ENCODE measurements at places on chromosomes 6 and 20. TPM values are rescaled to one million over a fixed set of nuclear protein-coding genes. Genes with fewer than 3 reads are reported as not detected.

The TDRD6 gene
- 0.20 TPM for total RNA-seq

The FYN gene
- total RNA-seq = 16.0 TPM

The PTCHD4 gene
- 0.12 TPM for total RNA-seq

The NMBR gene
- total RNA-seq = not detected

The GHRH gene
- not detected for total RNA-seq

The GPX5 gene
- not detected for total RNA-seq

GRCh38 chr6:88914180-88914579 lies 49.2 kb downstream of the RNGTT start:
- no peak for DNase-seq

- no peak for DNase-seq
Observed at GRCh38 chr6:86331919-86332318, 605.4 kb upstream of the HTR1E start.

GRCh38 chr6:107079429-107079828 lies 35.9 kb downstream of the BEND3 start:
- DNase-seq = no peak

DNA sequence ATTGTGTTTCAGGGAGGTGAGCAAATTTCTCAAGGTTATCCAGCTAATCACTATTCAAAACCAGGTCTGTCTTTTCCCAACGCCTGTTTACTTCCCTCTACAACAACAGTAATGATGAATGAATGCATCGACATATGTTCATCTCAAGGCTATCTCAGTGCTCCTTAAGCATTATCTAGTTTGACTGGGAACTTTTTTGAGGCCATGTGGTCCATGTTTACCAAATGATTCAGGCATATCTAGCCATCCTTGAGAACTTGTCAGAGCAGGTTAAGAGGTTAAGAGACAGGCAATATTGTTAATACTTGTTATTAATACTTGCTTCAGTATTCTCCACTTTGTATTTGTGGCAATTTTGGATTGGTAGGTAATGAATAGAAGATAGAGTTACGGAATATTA lies 1038.4 kb upstream of the FLRT3 start:
- no peak for DNase-seq

DNA sequence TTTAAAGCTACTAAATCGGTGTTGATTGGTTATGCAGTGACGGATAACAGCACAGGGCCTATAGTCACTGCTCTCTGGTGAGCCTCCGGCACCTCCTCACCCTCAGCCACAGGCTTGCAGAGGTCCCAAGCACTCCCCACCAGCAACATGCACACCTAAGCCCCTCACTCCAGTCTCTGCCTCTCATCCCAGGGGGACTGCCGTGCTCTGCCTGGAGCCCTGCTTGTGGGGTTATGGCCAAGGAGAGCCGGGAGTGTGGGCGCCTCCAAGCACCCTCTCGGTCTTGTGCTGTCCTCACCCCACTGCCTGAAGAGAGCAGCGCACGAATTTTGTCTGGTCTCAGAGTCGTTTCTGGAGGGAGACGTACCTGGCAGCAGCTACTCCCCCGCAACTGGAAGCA lies 6.8 kb upstream of the EEF1A2 start:
- no peak for DNase-seq
